Left ventricle myocardium inferior (tissue), 1 donor: ENCODE measurements at places on chromosomes 12 and 14.

DNA sequence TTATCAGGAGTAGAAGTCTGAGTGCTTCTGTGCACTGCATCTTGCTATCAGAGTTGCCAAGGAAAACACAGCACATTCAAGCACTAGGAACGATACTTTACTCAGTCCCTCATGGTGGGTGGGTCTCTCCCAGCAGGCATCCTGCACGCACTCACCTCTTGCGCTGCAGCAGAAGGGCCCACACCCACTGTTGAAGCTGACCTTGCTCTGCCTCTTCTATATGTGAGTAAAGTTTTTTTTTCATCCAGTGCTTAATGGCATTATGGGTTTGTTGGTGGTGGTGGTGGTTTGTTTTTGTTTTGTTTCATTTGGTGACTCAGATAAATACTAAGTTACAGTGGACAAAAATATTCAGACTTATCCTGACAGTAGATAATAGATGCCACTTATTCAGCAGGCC, 348.5 kb downstream of the EGLN3 start:
- DNase-seq = no peak

DNA sequence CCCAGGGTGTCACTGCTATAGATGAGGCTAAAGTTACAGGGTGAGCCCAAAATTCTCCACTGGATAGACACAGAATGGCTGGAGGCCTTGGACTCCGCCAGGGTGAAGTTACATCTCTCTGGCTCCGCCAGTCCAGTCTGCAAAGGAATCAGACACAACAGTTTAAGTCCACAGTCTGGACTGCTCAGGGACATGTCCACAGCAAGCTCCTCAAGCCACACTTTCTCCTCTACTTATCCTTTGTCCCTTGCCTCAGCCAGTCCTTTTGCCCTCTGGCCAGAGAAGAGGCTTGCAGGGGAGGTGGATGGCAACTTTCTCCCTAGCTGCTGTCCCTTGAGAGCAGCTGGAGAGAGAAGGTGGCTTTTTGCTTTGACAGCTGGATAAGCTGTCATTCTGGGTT, 28.0 kb downstream of the PTPRB start:
- no peak for DNase-seq

DNA sequence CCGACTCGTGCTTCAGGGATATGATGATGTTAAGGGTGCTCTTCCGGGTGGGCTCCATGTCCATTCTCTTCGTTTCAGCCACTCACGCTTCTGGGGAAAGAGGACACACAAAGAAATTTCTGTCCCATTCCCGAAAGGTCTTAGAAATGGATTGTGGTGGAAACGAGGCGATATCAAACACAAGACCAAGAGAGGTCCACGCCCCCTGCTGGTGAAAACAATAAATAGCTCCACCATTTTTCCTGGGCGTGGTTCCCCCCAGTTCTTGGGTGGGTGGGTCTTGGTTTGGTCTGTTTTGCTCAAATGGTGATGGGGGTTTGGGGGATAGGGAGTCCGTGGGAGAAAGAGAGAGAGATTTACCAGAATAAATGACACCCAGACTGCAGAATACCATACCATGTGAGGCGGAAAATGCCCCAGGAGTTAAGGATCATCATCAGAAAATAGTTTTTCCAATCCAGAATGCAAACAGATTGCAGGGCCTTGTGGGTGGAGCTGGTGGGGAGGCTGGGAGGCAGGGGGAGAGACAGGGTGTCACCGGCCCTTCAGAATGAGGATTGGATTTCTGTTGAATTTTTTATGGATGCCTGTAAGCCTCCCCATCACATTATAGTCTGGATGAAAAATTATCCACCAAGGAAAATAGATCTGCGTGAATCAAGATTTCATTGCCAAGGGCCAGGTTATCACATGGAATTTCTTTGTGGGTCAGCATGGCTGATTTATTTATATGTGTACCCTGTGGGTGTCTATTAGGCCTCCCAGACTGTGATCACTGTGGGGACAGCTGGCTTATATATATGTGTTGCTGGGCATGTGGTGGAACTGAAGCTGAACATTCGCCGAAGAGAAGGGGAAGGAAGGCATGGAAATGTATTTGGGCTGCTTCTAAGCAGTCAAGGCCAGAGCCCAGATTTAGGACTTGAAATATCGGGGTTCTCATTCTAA, 55.8 kb downstream of the SRRM4 start:
- no peak for DNase-seq

- DNase-seq = no peak
Measured at GRCh38 chr12:98644433-98644711, 216 bp downstream of the IKBIP start.

DNA sequence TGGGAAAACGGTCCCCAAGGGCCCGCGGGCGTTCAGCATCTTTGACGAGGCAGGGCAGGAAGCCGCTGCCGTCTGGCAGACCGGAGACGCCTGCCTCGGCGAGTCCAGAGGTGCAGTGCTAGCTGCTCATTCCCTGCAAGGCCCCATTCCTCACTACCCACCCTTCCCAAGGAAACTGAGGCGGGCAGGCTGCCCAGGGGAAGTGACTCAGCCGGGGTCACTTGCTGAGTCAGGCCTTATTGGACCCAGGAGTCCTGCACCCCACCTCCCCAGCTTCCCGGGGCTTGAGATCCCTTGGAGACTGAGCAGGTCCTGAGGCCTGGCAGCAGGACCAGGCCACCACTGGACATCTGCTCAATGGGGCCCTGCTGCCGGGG, 3.7 kb downstream of the SH2B3 start:
- peak; percentile 62 for DNase-seq
